ENCODE measurements at places on chromosomes 13 and 19. TPM values are rescaled to one million over a fixed set of nuclear protein-coding genes. Genes with fewer than 3 reads are reported as not detected.

CFAP97D2 gene
- total RNA-seq = not detected

UBL5 gene
- total RNA-seq = 816 TPM

ZNF667 gene
- total RNA-seq = 3.5 TPM

DNA sequence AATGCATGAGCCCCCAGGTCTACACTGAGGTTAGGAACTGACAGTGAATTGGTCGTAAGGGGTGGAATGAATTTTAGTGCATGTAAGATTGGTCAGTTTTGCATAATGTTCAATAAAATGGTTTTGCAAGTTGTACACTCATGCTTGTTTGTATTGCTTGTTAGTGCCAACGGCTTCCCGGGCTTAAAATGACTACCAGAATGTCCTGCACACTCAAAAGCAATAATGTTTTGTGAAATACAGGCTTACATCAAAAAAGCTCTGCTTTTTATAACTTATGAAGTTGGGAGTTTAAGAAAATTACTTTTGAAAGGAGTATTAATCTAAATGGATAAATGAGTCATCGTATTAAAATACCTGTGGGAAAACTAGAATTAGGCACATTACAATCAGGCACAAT lies 112.9 kb downstream of the GPC6 start:
- H3K36me3 ChIP-seq = no peaks in the 10 kb centered on the region
- H3K27me3 ChIP-seq = no peaks in the 10 kb centered on the region
- no peak overlapping the region for H3K27ac ChIP-seq

GRCh38 chr13:99740251-99740979 lies 231.2 kb downstream of the ZIC5 start:
- peaks cover 72% of the 10 kb centered on the region for H3K4me1 ChIP-seq
- H3K4me3 ChIP-seq = no peak overlapping the region
- DNase-seq = no peak

DNA sequence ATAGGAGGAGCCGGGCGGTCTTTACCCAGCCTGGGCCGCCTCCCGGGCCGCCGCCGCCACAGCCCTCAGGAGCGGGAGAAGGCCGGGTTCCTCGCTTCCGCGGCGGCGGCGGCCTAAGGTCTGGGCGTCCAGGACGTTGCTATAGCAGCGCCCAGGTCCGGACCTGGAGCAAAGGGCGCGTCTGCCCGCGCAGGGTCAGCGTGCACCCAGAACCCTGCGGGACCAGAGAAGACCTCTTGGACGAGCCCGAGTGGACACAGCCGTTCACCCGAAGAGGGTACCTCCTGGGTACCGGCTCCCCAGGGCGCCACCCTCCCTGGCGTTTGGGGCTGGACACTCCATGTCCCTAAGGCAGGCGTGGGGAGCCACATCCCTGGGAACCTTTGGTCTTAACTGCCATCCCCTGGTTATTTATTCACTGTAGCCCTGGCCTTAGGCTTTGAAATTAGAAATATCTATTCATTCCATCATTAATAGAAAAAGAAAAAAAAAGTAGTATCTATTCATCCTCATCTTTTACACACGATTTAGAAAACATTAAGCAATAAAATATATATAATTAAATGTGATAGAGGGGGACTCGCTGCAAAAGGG lies 2.4 kb downstream of the DZIP1 start:
- peaks cover 11% of the 10 kb centered on the region for H3K36me3 ChIP-seq
- peak overlapping the region; percentile 7 for H3K4me3 ChIP-seq
- DNase-seq = peak; percentile 73
- no peaks in the 10 kb centered on the region for H3K27me3 ChIP-seq

DNA sequence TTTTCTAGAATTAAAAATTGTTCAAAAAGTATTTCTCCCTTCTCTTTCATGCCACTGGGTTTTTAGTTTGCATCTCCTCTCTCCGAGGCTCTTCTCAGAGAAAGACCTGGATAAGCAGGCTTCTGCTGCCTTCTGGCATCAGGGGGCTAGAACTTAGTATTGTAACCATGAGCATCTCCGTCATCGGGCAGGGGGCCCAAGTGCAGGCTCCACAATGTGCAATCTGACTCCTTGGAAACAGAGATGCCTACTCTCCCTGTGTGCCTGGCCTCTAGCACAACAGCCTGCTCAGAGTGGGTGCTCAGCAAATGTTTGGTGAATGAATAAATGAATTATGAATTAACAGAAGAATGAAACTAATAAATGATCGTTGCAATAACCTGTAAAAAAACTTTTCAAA lies 45.6 kb upstream of the MTIF3 start:
- peaks cover 4% of the 10 kb centered on the region for H3K4me1 ChIP-seq
- H3K27ac ChIP-seq = no peak overlapping the region
- no peaks in the 10 kb centered on the region for H3K36me3 ChIP-seq
- no peaks in the 10 kb centered on the region for H3K27me3 ChIP-seq

DNA sequence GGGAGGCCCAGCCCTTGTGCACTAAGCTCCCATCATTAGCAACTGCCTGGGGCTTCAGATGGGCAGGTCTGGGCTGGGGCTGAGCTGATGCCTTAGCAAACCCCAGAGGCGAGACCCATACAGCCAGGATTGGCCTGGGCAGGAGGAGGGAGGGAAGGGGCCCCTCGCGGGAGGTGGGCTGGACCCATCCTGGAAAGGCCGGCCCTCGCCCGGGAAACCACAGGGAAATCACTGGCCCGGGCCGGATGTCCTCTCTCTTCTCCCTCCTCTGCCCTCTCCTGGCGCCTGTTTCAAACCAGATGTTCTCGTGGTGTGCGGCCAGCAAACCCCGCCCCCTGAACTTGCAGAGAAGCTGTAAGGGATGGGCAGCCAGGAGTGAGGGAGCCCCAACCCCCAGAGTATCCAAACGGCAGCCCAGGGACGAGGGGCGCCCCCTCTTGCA lies 43.1 kb downstream of the TMEM255B start:
- peaks cover 9% of the 10 kb centered on the region for H3K4me1 ChIP-seq
- H3K27me3 ChIP-seq = no peaks in the 10 kb centered on the region
- DNase-seq = peak; percentile 58
- no peaks in the 10 kb centered on the region for H3K36me3 ChIP-seq
- no peak overlapping the region for H3K27ac ChIP-seq

Measured in cardiac muscle cell (in vitro differentiated cells and primary cell).